IPS DF 6.9 (cell line): ENCODE measurements at places on chromosomes 4 and X.

GRCh38 chr4:172822331-172822730 is 346.3 kb upstream of the GALNT7 start:
- H3K27me3 ChIP-seq, result no peaks in the 10 kb centered on the region
- H3K4me3 ChIP-seq, result no peak overlapping the region
- no peaks in the 10 kb centered on the region for H3K36me3 ChIP-seq
- no peak overlapping the region for H3K27ac ChIP-seq
- no peak for DNase-seq

- H3K27me3 ChIP-seq, result no peaks in the 10 kb centered on the region
- no peak overlapping the region for H3K4me3 ChIP-seq
- no peak overlapping the region for H3K27ac ChIP-seq
- no peaks in the 10 kb centered on the region for H3K36me3 ChIP-seq
- H3K4me1 ChIP-seq, result peaks cover 2% of the 10 kb centered on the region; the same call in 1 of the 2 replicates
- no peak for DNase-seq
These were observed 26.0 kb downstream of the MANBA start for GRCh38 chr4:102734591-102735385.

DNA sequence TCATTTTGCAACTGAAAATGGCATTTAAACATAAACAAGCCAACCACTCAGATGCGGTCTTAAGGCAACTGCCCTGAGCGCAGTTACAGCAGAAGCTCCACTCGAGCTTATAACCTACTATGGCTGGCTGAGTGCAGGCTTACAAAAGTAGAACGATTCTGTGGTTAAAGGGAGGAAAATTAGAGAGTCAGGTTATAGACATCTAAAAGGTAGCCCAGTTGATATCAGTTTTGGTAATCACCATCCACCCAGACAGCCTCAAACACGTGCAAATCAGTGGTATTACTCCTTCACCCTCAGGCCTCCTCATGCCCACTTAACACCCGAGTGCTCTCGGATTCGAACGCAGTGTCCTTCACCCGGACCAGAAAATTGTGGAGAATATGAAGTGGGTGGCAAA is 3.1 kb downstream of the LEF1 start:
- no peak overlapping the region for H3K27ac ChIP-seq
- H3K4me1 ChIP-seq, result peaks cover 2% of the 10 kb centered on the region; the same call in 1 of the 2 replicates
- DNase-seq, result no peak
- H3K36me3 ChIP-seq, result no peaks in the 10 kb centered on the region
- no peak overlapping the region for H3K4me3 ChIP-seq
- peaks cover 48% of the 10 kb centered on the region for H3K27me3 ChIP-seq

GRCh38 chr4:186191200-186192065 is at the start of gene CYP4V2:
TSS of gene CYP4V2 (plus strand) at chr4:186191567. CDS start at chr4:186191824, 257 bp downstream.
- no peak within 1 kb of the TSS for H3K27ac ChIP-seq
- no peak for DNase-seq
- no peaks in the 10 kb centered on the region for H3K27me3 ChIP-seq

DNA sequence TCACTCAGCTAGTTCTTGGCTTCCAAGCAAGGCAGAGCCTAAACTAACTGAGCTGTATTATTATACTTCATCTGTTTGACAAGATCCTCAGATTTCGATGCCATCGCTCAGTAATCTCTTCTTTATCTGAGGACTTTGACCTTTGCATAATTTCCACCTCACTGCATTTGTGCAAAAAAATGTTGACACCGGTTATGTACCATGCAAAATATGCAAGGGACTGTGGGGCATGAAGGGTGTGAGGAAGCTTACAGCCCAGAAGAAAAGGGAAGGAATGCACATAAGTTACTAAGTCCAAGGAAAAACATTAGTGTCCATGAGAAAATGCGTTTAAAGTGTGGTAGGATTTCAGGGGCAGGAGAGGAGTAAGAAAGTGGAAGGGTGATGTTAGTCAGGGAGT is 295.4 kb downstream of the PACRGL start:
- no peaks in the 10 kb centered on the region for H3K27me3 ChIP-seq
- H3K36me3 ChIP-seq, result no peaks in the 10 kb centered on the region

DNA sequence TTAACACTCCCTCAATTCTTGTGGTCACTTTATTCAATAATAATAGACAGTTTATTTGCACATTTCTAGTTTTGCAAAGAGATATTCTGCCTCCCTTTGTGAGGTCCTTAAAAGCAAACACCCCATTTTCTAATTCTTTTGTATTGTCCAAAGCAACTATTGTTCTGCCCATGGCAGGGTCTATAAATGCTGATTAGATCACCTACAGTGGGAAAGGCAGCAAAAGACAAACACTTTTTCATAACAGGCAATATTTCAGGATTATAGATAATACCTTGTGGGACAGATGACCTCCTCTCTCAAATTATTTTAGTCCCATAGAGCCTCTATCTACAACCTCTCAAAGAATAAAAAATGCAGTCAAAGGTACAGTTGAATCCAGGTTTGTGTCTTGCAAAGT is 28.6 kb downstream of the COMMD8 start:
- H3K27me3 ChIP-seq, result no peaks in the 10 kb centered on the region
- H3K36me3 ChIP-seq, result no peaks in the 10 kb centered on the region
- no peak overlapping the region for H3K4me3 ChIP-seq

GRCh38 chr4:6771229-6771671 is 11.3 kb upstream of the KIAA0232 start:
- H3K27me3 ChIP-seq, result no peaks in the 10 kb centered on the region
- H3K4me3 ChIP-seq, result no peak overlapping the region
- H3K27ac ChIP-seq, result no peak overlapping the region
- H3K36me3 ChIP-seq, result no peaks in the 10 kb centered on the region
- no peak for DNase-seq
- H3K4me1 ChIP-seq, result no peaks in the 10 kb centered on the region

DNA sequence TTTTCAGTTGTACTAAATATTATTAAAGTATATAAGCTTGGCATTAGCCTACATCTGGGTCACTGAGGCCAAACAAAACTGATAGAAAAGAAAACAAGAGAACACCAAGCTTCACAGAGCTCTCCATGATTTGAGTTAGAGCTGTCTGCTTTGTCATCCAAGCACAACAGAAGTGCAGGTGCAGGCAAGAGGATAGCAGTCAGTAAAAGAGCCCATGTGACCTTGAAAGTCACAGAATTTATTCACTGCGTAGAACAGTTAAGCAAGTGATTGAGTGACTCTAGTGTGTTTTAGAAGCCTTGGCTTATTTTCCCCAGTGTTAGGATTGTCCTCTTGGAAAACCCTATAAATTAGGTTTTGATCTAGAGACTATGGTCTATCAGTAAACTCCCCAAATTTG is 49.4 kb upstream of the PRDM5 start:
- H3K36me3 ChIP-seq, result no peaks in the 10 kb centered on the region
- no peak overlapping the region for H3K27ac ChIP-seq
- no peak for DNase-seq
- no peaks in the 10 kb centered on the region for H3K27me3 ChIP-seq
- no peaks in the 10 kb centered on the region for H3K4me1 ChIP-seq
- no peak overlapping the region for H3K4me3 ChIP-seq

- no peaks in the 10 kb centered on the region for H3K36me3 ChIP-seq
- H3K4me1 ChIP-seq, result no peaks in the 10 kb centered on the region
- H3K27ac ChIP-seq, result no peak overlapping the region
These were observed 3.3 kb downstream of the GASK1B start for GRCh38 chr4:158169506-158169905.

- DNase-seq, result no peak
- H3K4me1 ChIP-seq, result no peaks in the 10 kb centered on the region; the same call in 1 of the 2 replicates
- H3K36me3 ChIP-seq, result no peaks in the 10 kb centered on the region
- no peak overlapping the region for H3K4me3 ChIP-seq
These were observed 385.3 kb downstream of the ARHGAP24 start for GRCh38 chr4:85860066-85860740.

- no peaks in the 10 kb centered on the region for H3K4me1 ChIP-seq
- H3K27ac ChIP-seq, result no peak overlapping the region
- peaks cover 19% of the 10 kb centered on the region for H3K27me3 ChIP-seq
- H3K36me3 ChIP-seq, result no peaks in the 10 kb centered on the region
- H3K4me3 ChIP-seq, result no peak overlapping the region
These were observed 13.2 kb upstream of the HAND2 start for GRCh38 chr4:173543266-173543665.

DNA sequence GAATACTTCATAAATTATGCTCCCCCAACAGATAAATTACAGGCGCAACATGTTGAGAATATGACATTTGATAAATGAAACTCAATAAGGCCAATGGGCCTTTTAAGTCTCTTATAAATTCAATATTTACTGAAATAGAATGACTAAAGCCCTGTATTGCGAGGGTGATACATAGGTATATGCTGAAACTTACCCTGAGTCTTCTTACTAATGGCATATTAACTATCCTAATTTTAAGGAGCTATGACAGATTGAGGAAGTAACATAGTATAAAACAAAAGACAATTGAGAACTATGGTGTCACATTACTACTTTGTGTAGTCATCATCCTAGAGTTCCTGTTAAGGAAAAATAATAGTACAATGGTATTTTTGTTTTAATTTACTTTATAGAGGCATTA is 440.7 kb downstream of the IL15 start:
- no peak overlapping the region for H3K27ac ChIP-seq
- no peaks in the 10 kb centered on the region for H3K27me3 ChIP-seq
- no peak overlapping the region for H3K4me3 ChIP-seq
- DNase-seq, result no peak
- no peaks in the 10 kb centered on the region for H3K36me3 ChIP-seq

DNA sequence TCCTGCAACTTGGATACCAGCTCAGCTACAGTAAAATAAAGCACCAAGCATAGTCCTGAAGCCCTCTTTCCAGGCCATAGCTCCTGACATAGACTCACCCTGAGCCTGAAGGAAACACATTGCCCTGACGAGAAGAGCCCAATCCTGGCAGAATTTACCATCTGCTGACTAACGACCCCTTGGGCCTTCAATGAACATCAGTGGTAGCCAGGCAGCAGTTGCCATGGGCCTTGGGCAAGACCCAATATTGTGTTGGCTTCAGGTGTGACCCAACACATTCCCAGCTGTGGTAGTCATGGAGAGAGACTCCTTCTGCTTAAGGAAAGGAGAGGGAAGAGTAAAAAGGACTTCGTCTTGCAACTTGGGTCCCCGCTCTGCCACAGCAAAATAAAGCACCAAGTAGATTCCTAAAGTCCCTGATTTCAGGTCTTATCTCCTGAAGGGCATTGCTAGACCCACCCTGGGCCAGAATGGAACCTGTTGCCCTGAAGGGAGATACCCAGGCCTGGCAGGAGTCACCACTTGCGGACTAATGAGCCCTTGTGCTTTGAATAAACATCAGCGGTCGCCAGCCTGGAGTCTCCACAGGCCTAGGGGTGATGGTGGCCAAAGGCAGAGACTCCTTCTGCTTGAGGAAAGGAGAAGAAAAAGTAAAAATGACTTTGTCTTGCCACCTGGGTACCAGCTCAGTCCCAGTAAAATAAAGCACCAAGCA is 902.6 kb downstream of the C4orf33 start:
- no peaks in the 10 kb centered on the region for H3K27me3 ChIP-seq
- no peaks in the 10 kb centered on the region for H3K4me1 ChIP-seq
- no peak overlapping the region for H3K4me3 ChIP-seq
- H3K27ac ChIP-seq, result no peak overlapping the region

DNA sequence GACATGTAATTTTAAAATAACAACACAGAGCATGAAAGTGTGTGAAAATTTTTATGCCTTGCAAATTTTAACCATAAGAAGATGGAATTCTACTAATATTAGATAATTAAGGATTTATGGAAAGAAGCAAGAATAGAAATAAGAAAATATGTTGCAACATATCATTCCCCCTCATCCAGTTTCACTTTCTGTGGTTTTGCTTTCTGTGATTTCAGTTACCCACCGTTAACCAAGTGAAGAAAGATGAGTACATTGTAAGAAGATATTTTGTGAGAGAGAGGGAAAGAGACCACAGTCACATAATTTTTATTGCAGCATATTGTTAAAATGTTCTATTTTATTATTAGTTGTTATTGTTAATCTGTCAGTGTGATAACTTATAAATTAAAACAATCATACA is 77.9 kb downstream of the ADAM29 start:
- no peaks in the 10 kb centered on the region for H3K4me1 ChIP-seq
- no peaks in the 10 kb centered on the region for H3K36me3 ChIP-seq
- H3K27ac ChIP-seq, result no peak overlapping the region
- no peak for DNase-seq
- H3K4me3 ChIP-seq, result no peak overlapping the region
- H3K27me3 ChIP-seq, result no peaks in the 10 kb centered on the region

GRCh38 chr4:124304941-124305340 is 407.6 kb downstream of the ANKRD50 start:
- no peak overlapping the region for H3K27ac ChIP-seq
- DNase-seq, result no peak
- no peak overlapping the region for H3K4me3 ChIP-seq
- no peaks in the 10 kb centered on the region for H3K36me3 ChIP-seq
- no peaks in the 10 kb centered on the region for H3K4me1 ChIP-seq

DNA sequence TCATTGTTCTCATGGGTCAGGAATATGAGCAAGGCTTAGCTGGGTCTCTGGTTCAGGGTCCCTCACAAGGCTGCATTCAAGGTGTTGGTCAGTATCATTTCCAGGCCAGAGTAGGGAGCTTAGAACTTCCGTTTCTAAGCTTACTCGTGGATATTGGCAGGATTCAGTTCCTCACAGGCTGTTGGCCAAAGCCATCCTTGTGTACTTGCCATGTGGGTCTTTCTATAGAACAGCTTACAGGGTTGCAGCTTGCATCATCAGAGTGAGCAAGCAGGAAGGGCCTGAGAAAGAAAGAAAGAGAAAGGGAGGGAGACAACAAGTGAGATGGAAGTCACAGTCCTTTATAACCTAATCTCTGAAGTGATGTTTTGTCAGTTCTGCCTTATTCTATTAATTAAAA is 5.1 kb upstream of the LIMCH1 start:
- H3K4me3 ChIP-seq, result no peak overlapping the region
- no peaks in the 10 kb centered on the region for H3K27me3 ChIP-seq
- H3K36me3 ChIP-seq, result no peaks in the 10 kb centered on the region
- H3K27ac ChIP-seq, result no peak overlapping the region
- no peak for DNase-seq

- H3K36me3 ChIP-seq, result no peaks in the 10 kb centered on the region
- H3K27ac ChIP-seq, result no peak overlapping the region
- no peak for DNase-seq
- no peak overlapping the region for H3K4me3 ChIP-seq
- no peaks in the 10 kb centered on the region for H3K27me3 ChIP-seq
- H3K4me1 ChIP-seq, result no peaks in the 10 kb centered on the region
These were observed 402.2 kb upstream of the FGF13 start for GRCh38 chrX:139113708-139114107.
